ENCODE measurements at places on chromosomes 12 and 14.

DNA sequence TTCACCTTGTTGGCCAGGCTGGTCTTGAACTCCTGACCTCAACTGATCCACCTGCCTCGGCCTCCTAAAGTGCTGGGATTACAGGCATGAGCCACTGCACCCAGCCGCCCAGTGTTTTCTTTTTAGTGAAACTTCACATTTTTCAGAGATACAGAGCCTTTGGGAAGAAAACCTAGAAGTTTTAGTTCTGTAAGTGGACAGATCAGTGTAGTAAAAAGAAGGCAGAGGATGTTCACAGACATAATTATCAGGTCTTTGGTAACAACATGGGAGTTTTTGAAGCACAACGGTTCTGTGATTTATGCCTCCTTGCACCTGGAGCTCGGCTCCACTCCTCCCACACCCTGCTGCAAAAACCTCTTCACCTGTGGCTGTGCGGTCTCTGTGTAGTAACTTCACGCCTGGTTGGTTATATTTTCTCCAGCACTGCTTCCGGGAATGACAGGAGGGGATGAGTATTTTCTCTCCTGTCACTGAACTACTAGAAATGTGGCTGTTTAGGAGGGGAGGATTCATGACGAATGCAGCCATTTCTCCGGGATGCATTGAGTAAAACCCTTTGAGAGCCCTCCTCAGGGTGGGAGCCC is 67.0 kb downstream of the ARF6 start:
- DNase-seq: peak; percentile 42

- peak; percentile 65 for DNase-seq
These were observed 53.0 kb downstream of the IFNG-AS1 start for GRCh38 chr12:68042212-68042699.

DNA sequence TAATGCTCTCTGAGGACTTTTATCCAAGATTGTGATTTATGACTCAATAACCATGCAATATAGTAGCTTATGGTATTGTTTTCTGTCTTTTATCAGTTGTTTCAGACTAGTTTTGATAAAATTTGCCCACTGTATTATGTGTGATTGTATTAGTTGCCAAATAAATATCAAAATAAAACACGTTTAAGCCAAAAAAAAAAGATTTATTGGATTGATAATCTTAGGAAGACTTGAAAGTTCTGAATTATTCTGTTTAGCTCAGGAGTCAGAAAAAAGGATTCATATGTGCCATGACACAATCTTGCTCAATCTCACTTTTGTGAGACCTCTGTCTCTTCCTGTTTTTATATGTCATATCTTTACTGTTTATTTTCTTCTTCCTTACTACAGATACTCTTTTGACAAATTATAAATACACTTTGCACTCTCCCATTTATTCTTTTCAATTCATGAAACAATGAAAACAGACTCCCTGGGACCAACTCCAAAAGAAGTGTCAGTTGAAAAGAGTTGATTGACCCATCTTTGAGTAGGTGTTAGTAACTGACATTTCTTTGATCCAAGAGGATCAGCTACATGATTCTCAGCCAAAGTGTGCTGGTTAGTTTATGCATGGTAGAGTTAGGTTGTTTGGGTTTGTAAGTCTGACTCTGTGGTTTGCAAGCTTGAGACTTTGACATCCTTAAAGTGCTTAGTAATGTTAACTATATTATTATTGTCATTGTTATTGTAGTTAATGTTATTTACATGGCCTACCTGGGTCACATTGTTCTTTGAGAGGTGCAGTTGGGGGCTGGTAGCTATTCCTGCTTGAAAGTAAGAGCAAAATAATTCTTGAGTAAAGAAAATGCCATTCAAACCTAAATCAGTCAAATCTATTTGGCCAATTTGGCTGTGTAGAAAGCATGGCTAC is 2.5 kb downstream of the OR6C76 start:
- no peak for DNase-seq

DNA sequence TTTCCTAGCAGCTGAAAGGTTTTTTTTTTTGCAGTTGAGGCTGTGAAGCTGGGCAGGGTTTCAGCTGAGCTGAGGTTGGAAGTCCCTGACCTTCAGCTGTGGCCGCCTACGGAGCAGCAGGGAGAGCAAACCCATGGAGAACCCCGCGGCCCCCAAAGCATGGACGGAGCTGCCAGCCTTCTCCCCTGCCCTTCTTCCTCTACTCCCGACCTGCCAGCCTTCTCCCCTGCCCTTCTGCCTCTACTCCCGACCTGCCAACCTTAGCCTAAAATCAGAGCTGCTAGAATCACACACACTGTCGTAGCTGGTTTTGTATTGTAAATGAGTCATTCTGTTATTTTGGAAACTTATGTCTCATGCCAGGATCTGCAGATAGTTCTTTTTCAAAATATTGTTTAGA is 74.6 kb downstream of the PPP2R5C start:
- no peak for DNase-seq

GRCh38 chr14:23362200-23362599 is 2.8 kb downstream of the EFS start:
- DNase-seq: no peak

- no peak for DNase-seq
These were observed 20.9 kb downstream of the CD9 start for GRCh38 chr12:6221146-6221545.

GRCh38 chr12:92408072-92408900 is 262.6 kb upstream of the BTG1 start:
- peak; percentile 81 for DNase-seq

DNA sequence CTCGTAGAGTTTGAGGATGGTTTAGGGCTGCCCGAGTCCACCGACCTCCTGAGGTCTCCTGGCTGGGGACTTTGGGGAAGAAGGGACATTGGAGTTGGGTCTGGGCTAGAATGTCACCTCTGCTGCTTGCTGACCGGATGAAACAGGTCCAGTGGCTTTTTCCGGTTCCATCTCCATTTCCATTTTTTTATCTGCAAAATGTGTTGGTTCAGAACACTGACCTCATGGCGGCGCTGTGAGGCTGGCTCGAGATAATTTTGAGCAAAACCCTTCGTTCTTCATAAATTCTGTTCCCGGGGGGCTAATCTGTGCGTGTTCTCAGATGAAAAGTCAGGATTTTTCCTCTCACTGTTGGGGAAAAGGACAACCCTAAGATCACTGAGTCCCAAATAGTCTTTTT is 11.7 kb upstream of the MYL2 start:
- DNase-seq: peak; percentile 21

DNA sequence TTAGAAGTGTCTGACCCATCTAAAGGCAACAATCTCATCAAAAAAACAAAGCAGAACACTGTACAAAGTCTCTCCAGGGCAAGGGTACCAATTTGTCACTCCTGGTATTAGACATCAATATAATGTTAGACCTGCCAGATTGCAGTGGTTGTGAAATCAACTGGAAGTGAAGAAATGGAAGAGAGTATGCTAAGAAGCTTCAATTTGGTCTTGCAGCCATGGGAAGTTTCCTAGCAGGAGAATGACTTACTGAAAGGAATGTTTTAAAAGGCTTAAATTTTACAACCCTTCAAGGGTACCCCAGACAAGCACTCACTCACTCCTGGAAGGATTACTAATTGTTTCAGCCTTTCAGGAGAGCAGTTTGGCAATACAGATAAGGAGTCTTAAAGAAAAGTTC is 18.9 kb downstream of the LLPH start:
- no peak for DNase-seq

- no peak for DNase-seq
These were observed 31.7 kb downstream of the TNFAIP2 start for GRCh38 chr14:103155010-103155409.

DNA sequence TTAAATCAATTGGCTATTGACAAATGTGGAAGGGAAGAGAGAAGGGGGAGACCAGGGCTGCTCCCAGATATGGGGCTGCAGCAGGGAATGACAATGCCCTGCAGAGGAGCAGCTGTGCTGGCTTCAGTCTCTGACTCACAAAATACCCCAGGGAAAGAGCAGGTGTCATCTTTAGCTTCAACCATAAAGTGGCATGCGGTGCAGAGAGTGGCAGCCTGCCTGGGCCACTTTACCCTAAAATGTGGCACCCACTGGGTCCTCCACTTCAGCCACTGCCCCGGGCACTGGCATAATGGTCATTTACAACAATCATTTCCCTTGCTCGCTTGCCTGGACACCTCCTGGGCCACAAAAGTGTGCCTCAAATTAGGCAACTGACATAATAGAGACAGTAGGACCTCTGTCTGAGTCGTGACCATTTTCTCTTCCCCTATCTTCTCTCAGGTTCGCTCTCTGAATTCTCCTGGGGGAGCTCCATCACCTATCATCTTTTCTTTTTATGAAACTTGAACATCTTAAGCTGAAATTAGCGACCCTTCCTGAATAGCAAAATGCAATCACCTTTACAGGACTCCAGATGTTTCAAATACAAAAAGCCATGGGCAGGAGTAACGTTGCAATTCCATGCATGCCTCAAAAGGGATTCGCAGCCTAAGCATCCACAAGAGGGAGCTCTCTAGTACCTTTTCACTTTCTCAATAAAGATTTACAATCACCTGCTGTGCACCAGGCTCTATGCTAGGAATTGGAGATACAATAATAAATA is 179.9 kb upstream of the ATF7IP start:
- DNase-seq: peak; percentile 49

GRCh38 chr14:59785629-59786028 is 84.9 kb downstream of the RTN1 start:
- no peak for DNase-seq

Measured in activated CD8-positive, alpha-beta T cell treated with anti-CD3 and anti-CD28 coated beads for 36 hours (primary cell).